ENCODE measurements at places on chromosomes 12 and 14.

DNA sequence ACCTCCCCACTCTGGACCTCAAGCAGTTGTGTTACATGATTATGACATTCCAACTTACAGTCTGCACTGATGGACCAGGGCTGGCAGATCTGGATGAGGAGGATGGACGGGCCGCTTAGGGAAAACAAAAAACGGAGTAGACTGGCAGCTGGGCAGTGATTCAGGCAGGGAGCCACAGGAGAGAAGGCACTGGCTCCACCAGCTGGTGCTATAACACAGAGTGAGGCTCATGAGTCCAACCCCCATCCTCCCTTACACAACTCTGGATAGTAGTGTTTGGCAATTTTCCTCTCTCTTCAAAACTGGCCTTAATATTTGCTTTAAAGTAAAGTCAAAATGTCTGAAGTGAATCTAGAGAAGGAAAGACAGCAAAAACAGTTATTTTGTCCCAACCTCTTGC lies 9.7 kb upstream of the RIC8B start:
- no peak for DNase-seq

GRCh38 chr12:52260361-52261207 lies 13.9 kb upstream of the KRT86 start:
- no peak for DNase-seq

- DNase-seq, result no peak
These were observed 344.7 kb downstream of the NELL2 start for GRCh38 chr12:44531320-44531971.

- DNase-seq, result no peak
These were observed 66.2 kb upstream of the USP15 start for GRCh38 chr12:62194031-62194430.

DNA sequence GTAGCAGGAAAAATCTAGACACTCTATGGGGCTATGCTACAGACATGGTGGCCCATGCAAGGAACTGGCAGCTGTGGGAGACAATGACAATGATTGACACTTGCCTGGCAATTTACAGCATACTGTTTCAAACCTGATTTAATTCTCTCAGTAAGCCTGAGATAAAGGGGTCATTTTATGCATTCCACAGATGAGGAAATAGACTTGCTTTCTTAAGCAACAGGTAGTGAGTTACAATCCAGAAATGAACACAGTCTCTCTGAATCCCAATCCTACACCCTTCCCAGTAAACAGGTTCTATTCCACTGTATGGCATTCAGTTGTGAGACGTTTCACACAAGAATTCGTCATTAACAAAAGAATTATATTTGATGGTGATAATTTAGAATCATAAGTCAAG lies 15.5 kb upstream of the PCNX1 start:
- DNase-seq, result no peak

DNA sequence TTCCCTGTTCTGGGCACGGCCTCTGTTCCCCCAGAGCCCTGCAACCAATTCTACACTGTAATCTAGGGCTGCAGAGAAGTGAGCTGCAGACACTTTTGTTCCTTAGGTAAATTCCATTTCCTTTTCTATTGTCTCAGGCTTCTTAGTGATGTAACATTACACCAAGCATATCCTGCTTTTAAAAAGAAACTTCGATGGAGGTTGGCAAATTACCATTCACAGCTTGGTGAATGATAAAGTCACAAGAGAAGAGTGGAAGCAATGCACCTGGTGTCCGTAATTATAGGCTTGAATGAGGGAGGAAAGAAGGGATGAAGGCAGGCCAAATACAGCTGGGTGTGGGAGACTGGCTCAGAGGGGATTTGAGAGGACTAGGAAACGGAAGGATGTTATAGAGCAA lies 68.6 kb downstream of the PPM1A start:
- no peak for DNase-seq

DNA sequence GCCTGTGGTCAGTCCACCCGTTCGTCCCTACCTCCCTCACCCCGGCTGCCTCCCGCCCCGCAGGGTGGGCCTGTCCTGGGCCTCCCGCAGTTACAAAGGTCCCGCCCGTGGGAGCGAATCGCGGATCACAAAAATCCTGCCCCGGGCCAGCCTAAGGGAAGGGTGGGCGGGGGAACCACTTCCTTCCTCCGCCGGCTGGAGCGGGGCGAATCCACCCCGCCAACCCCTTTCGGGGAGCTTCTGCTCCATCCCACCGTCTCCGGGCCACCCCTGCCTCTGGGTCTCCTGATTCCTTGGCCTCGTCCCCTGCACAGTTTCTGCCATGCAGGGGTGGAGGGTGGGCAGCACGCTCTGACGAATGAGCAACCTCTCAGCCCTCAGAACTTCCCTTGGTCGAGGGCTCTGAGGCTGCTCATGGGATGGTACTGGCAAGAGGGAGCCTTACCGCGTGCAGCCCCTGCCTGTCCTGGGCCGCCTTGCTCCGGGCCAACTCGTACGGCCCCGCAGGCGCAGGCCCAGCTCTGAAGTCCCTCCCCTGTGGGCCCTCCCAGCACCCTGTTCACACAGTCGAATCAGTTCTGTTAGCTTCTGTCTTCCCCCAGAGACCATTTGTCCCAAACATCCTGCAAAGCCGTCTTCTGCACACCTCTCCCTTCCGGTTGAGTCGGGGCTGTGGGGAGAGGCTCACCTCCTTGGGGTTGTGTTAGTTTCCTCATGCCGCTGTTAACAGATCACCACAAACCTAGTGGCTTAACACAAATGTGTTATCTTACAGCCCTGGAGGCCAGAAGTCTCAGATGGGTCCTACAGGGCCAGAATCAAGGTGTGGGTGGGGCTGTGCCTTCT lies 589 bp upstream of the HVCN1 start:
- DNase-seq, result peak; percentile 35
